Osteoblast (primary cell): ENCODE measurements at places on chromosomes 1 and 21.

DNA sequence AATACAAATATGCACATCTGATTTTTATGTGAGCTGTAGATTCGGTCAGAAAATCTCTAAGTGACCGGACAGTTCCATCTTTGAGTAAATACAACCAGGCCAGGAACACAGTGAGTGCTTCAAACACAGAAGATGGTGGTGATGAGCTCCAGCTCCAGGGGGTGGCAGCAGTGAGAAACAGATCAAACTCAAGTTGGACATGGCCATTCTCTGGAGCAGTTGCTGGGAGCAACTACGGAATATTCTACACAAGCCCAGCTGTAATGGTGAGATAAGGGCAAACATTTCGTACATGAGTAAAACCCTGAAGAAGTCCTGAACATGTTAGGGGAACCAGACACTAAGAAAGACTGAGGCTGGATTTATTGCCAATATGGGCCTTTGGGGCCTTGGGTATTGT is 100.7 kb downstream of the BARHL2 start:
- no peak overlapping the region for H3K4me3 ChIP-seq
- DNase-seq = no peak

DNA sequence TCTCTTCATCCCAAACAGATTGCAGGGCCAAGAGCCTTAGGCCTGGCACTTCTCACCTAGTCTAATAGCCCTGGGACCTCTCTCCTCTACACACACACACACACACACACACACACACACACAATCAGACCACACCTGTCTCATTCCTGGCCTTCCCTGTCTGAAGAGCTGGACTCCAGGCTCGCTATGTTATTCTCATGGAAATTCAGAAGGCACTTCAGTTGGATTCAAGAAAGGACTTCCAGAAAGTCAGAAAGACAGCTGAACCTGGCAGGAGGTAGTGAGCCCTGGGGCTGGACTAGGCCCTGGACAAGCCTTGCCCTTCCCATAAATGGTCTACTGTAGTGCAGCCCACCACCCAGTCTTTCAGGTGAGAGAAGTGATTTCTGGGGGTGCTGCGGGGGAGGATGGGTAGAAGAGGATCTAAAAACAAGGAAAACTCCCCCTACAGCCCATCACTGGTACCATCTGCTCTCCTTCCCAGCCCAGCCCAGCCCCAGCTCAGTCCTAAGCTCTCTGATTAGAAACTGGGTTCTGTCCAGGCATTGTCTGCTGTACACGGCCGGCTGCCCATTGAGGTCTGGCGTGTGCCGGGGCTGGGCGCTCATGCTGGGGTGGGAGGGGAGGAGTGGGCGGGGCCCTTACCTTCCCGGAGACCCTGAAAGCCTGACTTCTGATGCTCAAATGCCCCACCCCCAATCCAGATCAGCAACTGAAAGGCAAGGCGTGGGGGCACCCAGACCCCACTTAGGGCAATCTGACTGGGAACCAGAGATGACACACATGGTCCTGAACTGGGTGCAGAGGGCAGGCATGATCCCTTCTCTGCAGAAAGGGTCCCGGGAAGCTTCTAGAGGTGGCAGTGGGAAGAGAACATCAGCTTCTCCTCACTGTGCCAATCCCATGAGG is 2.5 kb downstream of the KIF21B start:
- peaks cover 33% of the 10 kb centered on the region for H3K27me3 ChIP-seq
- H3K4me3 ChIP-seq = no peak overlapping the region
- H3K27ac ChIP-seq = no peak overlapping the region
- H3K4me1 ChIP-seq = no peaks in the 10 kb centered on the region

DNA sequence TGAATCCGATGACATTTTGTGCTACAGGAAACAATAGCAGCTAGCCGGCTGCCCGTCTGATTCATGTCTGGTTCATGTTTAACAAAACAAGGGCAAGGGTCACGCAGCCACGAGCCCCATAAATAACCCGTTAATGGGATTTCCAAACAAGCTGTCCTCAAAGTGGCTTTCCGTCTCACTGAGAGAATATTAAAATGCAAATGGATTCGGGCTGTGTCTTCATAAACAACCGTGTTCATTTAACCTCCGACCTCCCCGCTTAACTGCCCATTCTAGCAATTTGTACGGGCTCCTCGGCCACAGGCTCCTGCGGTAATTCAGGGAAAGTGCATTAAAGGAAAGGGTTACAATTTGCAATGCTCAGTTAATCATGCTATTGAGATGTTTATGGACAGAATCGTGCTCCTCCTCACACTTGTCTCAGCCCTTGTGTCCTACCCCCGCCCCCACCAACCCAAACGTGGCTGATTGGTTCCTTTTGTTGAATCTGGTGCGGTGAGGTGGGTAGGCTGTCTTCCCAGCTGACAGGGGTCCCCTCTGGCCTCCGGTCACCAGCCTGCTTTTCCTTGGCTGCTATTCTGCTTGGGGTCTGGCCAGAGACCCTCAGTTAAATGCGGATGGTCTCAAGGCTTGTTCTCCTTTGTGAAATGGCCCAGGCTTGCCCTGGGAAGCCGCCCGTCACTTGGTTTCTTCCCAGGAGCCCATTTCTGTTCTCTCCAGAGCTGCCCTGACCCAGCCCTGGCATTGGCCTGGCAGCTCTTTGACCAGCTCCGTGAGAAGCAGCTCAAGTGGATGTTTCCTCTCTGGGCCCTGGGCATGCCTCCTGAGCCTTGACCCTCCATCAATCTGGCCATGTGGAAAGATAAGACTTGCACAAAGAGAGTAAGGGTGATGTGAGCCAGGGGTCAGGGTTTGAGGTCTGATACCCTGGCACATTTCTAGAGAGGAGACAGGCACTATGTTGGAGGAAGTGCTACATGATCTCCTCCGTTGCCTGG is 200.7 kb upstream of the POU3F1 start:
- H3K4me3 ChIP-seq = no peak overlapping the region
- no peaks in the 10 kb centered on the region for H3K36me3 ChIP-seq
- peak; percentile 89 for DNase-seq
- peaks cover 14% of the 10 kb centered on the region for H3K27me3 ChIP-seq
- peaks cover 10% of the 10 kb centered on the region for H3K4me1 ChIP-seq

DNA sequence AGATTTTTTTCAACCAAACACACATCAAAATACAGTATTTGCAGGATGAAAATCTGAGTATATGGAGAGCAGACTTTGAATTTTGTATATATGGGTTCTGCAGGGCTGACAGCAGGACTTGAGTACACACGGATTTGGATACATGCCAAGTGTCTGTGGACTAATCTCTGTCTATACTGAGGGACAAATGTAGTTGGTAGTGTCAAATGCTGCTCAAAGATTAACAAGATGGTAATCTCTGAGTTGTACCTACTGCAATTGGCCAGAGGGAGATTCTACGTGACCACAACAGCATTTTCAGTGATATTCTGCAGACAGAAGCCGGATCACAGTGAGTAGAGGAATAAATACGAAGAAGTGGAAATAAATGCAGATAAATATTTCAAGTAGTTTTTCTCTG is 43.4 kb downstream of the SHCBP1L start:
- H3K36me3 ChIP-seq = no peaks in the 10 kb centered on the region
- no peak overlapping the region for H3K27ac ChIP-seq
- no peak for DNase-seq
- H3K4me3 ChIP-seq = no peak overlapping the region
- H3K27me3 ChIP-seq = peaks cover 3% of the 10 kb centered on the region
- no peaks in the 10 kb centered on the region for H3K4me1 ChIP-seq

DNA sequence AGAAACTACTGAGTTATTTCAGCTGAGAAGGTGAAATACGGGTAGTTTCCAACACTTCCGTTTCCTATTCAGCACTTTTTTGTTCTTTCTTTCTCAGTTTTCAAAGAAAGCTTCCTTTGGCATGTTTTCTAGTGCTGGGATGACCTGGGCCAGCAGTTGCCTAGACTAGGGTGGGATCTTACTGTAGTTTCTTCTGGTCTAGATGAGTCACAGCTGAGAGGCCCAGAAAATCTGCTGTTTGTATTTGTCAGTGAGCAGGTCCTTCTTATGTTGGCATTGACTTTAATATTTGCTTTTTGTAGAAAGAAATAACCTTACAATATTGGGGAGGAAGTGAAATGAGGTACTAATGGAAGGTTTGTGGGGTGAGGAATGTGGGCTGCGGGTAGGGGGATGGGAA is 22.2 kb downstream of the C1orf21 start:
- peaks cover 16% of the 10 kb centered on the region for H3K4me1 ChIP-seq
- no peak overlapping the region for H3K27ac ChIP-seq
- no peak for DNase-seq
- H3K4me3 ChIP-seq = no peak overlapping the region
